Renal cortical epithelial cell (primary cell): ENCODE measurements at places on chromosomes 2 and 18.

- no peak for DNase-seq
These were observed 143.0 kb downstream of the NUP35 start for GRCh38 chr2:183267148-183267827.

DNA sequence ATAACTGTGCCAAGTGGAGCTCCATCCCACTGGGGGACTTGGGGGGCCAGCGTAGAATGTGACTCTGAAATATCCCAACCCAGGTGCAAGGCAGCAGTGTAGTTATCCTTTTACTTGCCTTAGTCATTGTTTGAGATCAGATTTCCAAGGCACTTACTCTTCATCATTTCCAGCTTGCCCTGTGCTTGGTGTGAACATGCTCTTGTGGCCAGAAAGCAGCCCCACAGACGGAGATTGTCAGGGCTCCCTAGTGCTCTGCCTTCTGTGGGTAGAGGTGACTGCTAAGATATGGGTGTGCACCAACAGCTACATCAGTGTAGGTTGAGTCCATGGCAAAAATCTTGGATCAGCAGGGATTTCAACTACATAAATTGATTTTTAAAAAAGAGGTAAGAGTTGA, 2010.0 kb upstream of the PIK3C3 start:
- peak; percentile 24 for DNase-seq

- peak; percentile 23 for DNase-seq
These were observed at the start of gene LYPD6 for GRCh38 chr2:149330127-149331022. TSS of gene LYPD6 (plus strand) at chr2:149330587. CDS start at chr2:149437709, 107,122 bp downstream.

DNA sequence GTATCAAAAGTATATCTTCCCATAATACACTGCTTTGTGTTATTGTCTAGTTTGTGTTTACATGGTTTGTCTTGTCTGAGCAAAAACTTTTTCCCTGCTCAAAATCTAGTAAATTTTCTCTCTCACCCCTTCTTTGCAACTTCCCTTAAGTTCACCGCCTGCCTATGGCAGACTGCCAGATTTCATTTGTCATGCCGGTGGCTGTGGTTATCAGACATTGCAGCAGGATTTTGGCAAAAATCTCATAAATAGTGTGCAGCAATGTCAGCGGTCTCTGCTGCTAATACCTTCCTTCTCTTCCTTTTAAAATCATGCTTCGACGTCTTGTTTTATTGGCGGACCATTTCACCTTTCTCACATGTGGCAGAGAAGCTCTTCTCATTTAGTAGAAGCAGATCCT, 45.6 kb upstream of the TMEM178A start:
- DNase-seq, result peak; percentile 79

- no peak for DNase-seq
These were observed 2.9 kb downstream of the CLHC1 start for GRCh38 chr2:55229221-55229620.
